ENCODE measurements at places on chromosomes 12 and 14.

DNA sequence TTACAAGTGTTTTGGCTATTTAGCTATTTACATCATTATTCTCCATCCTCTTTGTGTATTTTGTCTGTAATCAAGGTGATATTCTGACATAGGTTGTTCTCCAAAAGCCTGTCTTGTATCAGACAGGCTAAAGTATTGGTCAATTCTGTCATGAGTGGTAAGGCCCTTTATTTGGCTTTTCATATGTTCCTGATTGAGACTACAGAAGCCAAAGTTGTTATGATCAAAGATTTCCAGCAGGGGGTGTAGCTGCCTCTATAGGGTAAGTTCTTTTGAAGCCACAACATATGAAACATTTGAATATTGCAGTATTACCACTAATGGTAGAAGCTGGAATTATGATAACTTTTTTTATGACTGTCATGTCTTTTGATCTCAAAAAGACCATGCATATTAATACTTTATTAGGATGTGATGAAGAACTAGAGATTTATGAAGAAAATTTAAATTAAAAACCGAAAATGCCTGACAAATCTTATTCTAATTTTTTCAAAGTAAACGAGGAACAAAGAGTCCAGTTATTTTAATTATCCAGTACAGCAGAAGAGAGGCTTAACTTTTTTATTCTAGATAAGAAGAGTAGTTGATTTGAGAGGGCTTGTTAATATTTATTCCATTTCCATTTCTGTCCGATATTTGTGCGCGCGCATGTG lies 3.4 kb upstream of the ARHGAP5 start:
- DNase-seq, result peak; percentile 48

DNA sequence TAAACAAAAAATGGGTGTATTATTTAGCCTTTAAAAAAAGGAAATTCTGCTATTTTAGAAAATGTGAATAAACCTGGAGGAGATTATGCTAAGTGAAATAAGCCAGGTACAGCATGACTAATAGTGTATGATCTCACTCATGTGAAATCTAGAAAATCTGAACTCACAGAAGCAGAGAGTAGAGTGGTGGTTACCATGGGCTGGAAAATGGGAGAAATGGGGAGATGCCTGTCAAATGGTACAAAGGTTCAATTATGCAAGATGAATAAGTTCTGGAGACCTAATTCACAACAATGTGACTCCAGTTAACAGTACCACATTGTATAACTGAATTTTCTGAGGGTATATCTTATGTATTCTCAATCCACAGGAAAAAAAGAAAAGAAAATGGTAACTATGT lies 17.4 kb upstream of the LEMD3 start:
- DNase-seq, result no peak

- DNase-seq, result no peak
Observed at GRCh38 chr12:81956468-81956860, 197.3 kb upstream of the PPFIA2 start.

DNA sequence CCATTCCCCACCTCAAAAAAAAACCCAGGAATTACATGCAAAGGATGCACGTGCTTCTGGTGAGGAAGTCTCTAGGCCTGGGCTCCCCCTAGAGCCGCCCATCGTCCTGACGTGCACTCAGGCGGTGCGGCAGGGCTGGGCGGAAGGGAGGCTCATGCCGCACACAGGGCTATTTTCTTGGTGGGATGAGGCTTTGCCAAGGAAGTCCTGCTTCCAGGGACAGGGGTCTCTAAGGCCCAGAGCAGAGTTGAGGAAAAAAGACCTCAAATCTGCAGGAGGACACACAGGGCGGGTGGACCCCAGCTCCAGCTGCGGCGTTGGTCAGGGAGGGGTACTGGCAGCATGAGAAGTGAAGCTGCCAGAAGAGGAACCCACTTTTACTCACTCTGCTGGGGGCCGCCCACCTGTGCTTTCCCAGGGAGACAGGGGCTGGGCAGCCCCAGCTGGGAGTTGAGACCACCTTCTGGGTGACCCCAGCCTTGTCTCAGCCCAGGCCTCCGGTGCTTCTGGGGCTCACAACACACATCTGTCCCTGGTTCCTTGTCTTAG lies 4.2 kb downstream of the RHOF start:
- DNase-seq, result no peak

- no peak for DNase-seq
Observed at GRCh38 chr12:124420996-124421674, 126.2 kb downstream of the RFLNA start.

DNA sequence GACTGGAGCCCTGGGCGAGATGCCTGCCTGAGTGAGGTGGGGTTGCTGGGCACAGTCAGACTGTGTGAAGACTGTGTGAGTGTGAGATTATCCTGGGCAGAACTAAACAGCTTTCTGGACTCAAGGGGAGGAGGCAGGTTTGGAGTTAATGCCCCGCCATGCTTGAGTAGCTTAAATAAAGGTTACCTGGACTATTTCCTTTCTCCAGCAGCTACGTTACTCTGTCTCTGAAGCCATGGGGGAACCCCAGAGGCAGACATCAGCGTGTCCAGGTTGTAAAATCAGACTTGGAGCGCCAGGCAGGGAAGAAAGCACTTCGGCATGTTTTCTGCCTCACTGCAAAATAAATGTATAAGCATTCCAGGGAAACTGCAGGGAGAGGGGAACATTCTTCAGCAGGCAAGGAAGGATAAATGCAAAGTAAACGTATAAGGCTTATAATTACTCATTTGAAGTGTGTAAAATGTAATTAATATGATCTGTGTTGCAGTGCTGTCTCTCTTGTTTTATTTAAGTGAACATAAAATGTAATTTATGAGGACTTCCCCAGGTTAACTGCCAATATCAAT lies 129.7 kb downstream of the CHST11 start:
- no peak for DNase-seq

DNA sequence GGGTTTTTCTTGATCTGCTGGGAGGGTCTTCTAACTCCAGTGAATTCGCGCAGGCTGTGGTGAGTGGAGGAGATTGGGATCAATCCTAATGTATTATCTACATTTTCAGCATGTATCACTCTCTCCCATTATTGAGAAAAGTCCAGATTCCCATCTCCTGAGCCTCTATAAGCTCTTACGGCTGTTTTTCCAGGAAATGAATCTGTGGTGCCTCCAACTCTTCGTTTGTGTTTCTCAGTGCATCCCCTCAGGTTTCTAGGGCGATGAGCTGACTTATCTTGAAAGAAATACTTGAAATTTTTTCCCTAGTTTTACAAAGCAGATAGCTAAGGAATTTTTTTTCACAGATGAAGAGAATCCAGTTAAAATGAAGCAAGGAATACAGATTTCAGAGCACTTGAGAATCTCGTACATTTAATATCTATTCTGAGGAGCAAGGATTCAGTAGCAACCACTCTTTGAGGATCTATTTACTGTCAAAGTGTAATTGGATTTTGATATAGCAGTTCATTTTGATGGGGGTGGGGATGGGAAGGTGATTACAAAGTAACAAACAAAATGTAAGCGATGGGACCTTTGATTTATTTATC lies 138.7 kb downstream of the BRMS1L start:
- no peak for DNase-seq

DNA sequence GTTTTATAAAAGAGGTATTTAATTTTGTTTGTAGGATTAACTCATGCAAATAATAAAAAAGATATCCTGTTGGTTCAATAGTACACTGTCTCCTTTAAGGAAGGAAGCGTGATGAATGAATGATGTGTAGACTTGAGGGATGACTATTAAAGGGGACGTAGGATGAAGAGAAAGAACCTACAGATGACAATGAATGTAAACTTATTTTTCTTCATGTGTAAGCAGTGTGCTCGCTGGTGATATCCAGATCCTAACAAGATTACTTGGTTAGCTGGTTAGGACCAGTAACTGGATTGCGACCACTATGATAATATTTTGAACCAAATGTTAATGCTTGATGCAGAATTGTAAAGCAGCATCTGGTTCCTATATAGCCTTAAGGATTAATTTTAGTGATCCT lies 2.6 kb downstream of the ARF6 start:
- DNase-seq, result no peak

GRCh38 chr12:56749359-56749758 lies 2.8 kb downstream of the PRIM1 start:
- DNase-seq, result no peak

DNA sequence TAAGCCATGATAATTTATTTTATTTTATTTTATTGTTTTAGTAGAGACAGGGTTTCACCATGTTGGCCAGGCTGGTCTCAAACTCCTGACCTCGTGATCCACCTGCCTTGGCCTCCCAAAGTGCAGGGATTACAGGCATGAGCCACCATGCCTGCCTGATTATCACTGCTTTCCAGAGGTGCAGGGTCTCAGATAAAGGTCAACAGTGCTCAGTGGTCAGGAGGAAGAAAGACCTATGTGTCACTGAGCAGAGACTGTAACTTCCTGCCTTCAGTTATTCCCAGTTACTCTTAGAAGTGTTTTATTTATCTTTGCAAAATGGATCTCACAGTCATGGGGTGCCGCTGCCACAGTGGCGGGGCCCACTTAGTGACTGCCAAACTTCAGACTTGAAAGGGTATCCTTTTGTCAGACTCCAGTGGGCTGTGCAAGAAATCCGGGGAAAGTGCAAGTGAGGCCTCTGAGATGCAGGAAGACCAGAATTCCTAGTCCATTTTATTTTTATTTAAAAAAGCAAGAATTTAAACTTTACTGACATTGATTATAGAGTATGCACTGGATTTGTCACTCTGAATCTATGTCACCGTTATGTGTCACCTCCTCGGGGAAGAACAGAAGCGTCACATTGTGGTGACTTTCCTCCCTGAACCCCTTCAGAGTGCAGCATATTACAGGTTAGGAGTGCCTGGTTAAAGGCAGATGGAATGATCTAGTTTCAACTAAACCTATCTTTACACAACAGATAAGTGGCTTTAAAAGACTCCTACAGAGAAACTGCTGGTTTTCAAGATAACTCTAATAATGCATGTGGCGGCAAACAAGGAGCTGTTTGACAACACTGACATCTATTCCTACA lies 59.1 kb upstream of the BICD1 start:
- no peak for DNase-seq

- no peak for DNase-seq
Observed at GRCh38 chr12:81077686-81078441, at the start of gene ACSS3. ACSS3 (plus strand) TSS chr12:81078079; CDS start chr12:81078121, 42 bp downstream.

- DNase-seq, result peak; percentile 96
Observed at GRCh38 chr12:48810903-48811431, 7.3 kb upstream of the CACNB3 start.

- DNase-seq, result no peak
Observed at GRCh38 chr12:28278499-28278898, 88.2 kb downstream of the CCDC91 start.

- DNase-seq, result no peak
Observed at GRCh38 chr12:123948401-123948795, 24.2 kb downstream of the CCDC92 start.

- no peak for DNase-seq
Observed at GRCh38 chr14:63712123-63712522, 15.7 kb downstream of the SGPP1 start.

GRCh38 chr14:75393794-75394193 lies 34.0 kb upstream of the JDP2 start:
- DNase-seq, result no peak

- DNase-seq, result peak; percentile 56
Observed at GRCh38 chr12:110316861-110317260, 35.8 kb downstream of the ATP2A2 start.

DNA sequence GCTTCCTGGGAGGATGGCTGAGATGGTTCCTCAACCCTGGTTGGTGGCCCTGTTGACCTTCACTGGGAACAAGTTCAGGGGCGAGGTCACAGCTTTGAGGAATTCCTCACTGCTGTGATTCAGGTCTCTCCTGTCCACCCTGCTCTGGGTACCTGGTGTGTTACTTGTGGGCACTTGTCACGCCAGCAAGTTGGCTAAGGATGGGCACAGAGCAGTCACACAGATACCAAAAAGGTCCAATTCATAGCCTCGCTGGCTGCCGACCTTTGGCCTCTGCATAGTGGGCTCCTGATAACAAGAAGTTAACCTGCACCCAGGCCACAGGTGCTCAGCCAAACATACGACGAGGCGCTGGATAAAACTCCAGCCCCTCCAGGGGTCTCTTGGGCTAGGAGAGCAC lies 11.2 kb downstream of the SDS start:
- DNase-seq, result no peak

- no peak for DNase-seq
Observed at GRCh38 chr12:4114986-4115385, 158.6 kb upstream of the CCND2 start.

DNA sequence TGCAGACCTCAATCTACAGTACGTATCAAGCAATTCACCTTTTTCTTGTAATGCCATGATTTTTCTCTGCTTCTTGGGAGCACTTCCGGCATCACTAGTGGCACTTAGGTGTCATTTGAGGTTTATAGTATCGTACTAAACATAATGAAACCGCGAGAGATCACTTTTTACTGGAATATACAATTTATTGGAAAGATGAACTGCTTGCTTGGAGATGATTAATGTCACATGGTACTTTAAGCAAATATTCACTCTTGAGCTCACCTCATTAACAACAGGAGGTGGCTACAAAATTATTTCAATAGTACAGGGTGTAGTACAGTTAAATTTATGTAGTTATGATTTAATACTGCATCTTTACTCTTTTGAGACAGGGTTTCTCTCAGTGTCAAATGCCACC lies 11.5 kb downstream of the FUT8 start:
- no peak for DNase-seq

DNA sequence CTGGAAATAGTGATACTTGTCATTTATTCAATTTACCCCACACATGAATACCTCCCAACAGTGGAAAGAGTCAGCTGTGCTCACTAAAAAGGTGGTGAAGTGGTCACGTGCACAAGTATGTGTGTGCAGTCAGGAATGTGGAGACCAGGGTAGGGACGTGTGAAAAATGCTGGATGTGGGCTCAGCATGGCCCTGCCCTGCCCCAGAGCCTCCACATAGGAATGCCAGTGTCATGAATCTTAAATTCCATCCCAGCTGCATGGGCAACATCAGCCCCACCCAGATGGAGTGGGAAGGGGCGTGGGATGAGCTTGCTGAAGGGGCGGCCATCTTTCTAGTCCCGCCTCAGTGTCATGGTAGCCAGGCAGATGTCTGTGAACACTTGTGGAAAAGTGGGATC lies 87.7 kb downstream of the C12orf75 start:
- DNase-seq, result peak; percentile 70

DNA sequence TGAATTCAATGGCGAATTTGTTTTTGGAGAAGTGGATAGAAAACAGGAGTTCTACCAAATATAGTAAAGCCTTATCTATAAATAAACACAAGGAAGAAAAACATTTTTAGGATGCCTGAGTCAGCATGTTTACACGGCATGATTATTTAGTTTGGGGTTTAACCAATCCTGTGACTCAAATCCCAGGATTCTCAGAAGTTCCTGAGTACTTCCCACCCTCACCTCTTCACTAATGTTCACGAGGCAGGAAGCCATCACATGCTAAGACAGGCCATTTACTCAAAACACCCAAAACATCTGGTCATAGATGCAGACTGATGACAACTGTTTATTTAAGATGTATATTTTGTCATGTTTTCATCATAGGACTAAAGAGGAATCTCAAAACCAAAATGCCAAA lies 3.4 kb upstream of the GLRX5 start:
- DNase-seq, result peak; percentile 92

- DNase-seq, result no peak
Observed at GRCh38 chr12:92156139-92156538, 10.5 kb upstream of the BTG1 start.

All from AG04450 (cell line).